T-helper 2 cell (primary cell): ENCODE measurements at places on chromosomes 1 and 21.

- DNase-seq: peak; percentile 23
These were observed 32.3 kb upstream of the TENT5C start for GRCh38 chr1:117573386-117574023.

DNA sequence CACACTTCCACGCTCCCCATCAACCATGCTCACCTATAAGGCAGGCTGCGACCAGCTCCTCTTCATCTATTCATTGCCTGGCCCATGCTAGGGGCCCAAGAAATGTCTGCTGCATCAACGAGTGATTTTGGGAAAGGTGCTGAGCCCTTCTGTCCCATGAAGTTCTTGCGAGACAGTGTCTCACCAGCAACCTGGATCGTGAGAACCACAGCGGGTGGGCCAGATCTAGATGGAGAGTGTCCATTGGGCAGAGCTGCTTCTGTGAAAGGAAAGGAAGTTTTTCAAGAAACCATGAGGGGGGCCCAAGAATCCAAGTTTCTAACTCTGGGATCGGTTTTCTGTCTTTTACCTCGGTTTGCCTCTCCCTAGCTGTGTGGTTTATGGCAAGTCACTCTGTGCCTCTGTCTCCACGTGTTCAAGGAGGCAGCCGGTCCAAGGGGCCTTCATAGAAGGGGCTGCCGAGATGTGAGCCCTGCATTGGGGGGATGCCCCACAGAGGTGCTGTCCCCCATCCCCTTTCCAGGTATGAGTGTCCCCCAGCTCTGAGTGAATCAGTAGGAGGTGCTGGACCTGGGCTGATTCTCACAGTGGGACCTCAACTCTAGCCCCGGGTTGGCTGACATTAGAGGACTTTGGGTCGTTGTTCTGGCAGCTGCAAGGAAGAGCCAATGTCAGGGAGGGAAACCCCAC, 8.3 kb upstream of the PADI1 start:
- no peak for DNase-seq

DNA sequence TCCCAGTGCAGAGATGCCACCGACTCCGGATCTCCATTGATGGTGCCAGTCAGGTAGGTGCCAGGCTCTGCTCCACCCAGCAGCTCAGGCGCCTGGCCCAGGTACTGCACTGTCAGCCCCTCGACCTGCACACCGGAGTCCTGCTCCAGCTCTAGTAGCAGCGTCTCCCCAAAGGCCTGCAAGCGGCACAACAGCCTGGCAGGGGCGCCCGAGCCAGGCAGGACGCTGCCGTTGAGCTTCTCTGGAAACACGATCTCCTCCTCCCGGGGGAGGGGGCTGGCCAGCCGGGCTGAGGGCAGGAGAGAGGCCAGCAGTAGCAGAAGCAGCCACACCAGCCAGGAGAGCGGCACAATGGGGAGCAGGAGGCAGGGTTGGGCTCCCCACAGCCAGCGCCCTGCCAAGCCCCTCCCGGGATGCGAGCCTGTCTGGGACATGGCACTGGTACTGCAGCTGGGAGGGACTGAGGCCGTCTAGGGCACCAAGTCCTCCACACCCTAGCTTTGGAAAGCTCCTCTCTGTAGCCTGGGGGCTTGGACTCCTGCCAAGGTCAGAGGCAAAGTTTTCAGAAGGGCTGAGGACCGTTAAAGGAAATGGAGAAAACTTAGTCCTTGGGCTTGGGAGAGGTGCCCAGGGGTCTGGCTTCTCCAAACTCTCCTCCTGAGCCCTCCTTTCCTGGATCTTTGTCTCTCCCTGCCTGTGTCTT, 509 bp downstream of the ADAMTS4 start:
- no peak for DNase-seq

- no peak for DNase-seq
These were observed 27.3 kb upstream of the ACTA1 start for GRCh38 chr1:229461032-229461668.

GRCh38 chr1:208272311-208272710, 28.1 kb upstream of the PLXNA2 start:
- DNase-seq: no peak

DNA sequence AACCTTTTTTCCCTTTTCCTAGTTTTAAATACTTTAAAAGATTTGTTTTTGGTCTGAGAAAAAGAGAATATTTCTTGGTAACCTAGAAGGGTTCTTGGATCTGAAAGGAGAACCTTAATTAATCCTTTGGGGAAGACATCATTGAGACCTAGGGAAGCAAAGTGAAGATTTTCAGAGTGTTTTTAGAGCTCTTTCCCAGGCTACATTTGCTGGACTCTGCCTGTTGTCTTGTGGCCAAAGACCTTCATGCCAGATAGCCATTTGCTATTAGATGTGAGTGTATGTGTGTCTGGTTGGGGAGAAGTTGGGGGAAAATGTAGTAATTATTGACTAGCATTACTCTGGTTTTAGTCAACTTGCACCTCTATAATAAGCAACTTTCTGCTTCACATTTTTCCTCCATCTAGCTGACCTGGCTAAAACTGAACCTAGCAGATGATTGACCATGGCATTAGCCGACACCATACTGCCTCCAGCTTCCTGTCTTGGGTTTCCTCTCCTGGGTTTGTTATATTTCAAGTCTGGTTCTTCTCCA, 239.1 kb downstream of the USP25 start:
- no peak for DNase-seq

GRCh38 chr1:114103992-114104391, 49.7 kb downstream of the SYT6 start:
- DNase-seq: no peak

- DNase-seq: no peak
These were observed 45.8 kb downstream of the SLC25A24 start for GRCh38 chr1:108154314-108154713.

DNA sequence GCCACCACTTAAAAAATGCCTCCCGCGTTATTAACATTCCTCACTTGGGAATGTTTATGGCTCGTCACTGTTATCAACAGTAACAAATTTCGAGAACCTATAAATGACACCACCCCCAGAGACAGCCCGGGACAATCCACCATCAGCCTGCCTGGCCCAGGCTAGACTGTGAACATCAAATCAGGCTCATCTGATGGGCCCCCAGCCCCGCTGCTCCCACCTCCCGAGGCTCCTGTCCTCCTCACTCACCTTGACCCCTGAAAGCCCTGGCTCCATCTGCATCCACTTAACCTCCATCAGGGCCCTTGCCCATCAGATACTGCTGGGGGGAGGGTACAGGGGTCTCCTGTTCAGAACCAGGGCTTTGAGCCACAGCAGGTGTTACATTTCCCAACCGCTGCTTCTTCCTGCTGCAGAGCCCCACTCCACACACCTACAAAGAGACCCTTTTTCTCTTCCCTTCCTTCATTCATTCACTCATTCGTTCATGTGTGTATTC, 156.5 kb upstream of the VAMP3 start:
- no peak for DNase-seq

DNA sequence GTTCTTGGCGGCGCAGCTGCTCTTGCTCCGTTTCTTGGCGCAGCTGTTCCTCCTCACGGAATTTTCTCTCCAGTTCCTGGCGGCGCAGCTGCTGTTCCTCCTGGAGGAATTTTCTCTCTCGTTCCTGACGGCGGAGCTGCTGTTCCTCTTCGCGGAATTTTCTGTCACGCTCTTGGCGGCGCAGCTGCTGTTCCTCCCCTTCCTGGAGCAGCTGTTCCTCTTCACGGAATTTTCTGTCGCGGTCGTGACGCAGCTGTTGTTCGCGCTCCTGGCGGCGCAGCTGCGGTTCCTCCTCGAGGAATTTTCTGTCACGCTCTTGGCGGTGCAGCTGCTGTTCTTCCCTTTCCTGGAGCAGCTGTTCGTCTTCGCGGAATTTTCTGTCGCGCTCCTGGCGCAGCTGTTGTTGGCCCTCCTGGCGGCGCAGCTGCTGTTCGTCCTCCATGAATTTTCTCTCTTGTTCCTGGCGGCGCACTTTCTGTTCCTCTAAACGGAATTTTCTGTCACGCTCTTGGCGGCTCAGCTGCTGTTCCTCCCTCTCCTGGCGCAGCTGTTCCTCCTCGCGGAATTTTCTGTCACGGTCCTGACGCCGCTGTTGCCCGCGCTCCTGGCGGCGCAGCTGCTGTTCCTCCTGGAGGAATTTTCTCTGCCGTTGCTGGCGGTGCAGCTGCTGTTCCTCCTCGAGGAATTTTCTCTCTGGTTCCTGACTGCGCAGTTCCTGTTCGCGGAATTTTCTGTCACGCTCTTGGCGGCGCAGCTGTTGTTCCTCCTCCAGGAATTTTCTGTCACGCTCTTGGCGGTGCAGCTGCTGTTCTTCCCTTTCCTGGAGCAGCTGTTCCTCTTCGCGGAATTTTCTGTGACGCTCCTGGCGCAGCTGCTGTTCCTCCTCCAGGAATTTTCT, 7.0 kb downstream of the TCHH start:
- no peak for DNase-seq

DNA sequence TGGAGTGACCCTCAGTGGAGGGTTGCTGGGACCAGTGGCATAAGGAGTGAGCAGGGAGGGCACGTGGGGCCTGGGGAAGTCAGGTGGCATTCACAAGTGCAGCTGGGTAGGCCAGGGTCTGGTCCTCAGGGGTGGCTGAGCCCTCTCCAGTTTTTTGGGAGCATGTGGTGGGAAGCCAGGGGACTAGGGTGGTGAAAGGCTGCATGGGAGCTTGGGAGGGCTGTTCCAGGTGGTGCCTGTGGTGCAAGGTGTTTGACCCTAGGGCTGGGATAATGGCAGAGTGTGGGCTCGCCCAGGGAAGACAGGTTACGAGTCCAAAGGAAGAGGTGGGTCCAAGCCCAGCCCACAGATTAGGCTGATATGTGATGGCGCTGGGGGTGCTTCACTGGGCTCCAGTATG, 30.5 kb downstream of the MAN1C1 start:
- DNase-seq: no peak

GRCh38 chr1:59487335-59488031, 190.6 kb downstream of the FGGY start:
- no peak for DNase-seq
